ENCODE measurements at places on chromosomes 2 and 18.

DNA sequence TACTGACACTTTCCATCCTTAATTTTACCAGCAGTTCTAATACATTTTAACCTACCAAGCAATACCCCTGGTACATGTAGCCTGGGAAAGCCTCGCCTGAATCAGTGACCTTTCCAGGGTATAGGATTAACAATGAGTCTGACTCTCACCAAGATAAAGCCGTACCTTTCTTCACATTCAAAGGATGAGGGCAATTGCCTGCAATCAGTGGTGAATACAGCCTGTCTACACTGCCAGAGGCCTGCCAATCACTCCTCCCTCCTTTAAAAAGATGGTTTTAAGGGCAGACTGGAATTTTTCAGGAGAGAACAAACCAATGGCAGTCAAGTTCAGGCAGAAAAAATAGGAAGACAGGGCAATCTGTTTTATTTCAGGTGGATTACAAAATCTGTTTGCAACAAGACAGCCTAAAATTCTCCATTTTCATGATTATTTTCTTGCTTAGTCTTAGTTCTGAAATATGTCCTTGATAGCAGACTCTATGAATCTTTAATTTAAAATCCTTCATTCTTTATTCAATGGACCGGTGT lies 4.8 kb downstream of the EPHA4 start:
- H3K36me3 ChIP-seq = peaks cover 4% of the 10 kb centered on the region
- no peaks in the 10 kb centered on the region for H3K27me3 ChIP-seq
- no peak overlapping the region for H3K27ac ChIP-seq

DNA sequence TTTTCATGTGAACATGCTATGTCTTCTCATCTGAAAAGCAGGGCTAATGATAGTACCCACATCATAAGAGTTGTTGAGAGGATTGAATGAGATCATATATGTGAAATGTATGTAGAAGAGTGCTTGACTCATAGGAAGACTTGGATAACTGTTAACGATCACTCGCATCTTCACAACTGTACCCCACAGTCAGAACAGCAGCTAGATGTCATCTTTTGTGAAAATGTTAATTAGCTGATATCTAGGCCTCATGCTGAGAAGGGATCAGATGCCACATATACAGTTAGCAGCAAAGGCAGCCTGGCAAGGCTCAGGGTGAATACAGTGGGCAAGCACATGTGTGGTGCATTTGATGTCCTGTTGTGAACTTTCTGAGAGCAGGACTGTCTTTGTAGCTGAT lies 24.2 kb downstream of the MAP3K20 start:
- no peaks in the 10 kb centered on the region for H3K36me3 ChIP-seq
- no peaks in the 10 kb centered on the region for H3K27me3 ChIP-seq
- no peak overlapping the region for H3K4me3 ChIP-seq
- H3K4me1 ChIP-seq = peaks cover 6% of the 10 kb centered on the region
- no peak for DNase-seq

DNA sequence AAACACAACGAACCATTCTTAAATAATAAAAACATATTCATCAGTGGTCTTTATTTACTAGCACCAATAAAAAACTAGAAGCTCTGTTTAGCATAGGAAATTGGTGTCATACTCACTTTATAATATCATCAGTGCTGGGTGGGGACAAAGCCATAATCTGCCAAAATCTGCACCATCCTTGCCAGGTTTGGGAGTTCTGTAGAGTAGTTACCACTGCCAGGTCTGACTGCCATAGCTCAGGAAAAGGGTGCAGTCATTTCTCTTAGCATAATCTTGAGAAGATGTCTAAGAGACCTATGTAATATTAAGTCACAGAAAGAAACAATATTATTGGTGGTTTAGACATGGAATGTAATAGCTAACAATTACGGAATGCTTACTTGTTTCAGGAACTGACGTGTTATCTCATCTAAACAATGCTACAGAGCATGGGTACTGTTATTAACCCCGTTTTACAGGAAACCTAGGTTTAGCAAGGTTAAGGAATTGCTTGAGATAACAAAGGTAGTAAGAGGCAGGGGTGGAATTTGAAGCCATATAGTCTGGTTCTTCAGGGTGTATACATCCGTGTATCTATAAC lies 1.6 kb upstream of the MARCHF7 start:
- H3K27me3 ChIP-seq = no peaks in the 10 kb centered on the region
- H3K4me3 ChIP-seq = no peak overlapping the region
- no peak for DNase-seq
- peaks cover 6% of the 10 kb centered on the region for H3K36me3 ChIP-seq
- H3K27ac ChIP-seq = no peak overlapping the region
- peaks cover 13% of the 10 kb centered on the region for H3K4me1 ChIP-seq

DNA sequence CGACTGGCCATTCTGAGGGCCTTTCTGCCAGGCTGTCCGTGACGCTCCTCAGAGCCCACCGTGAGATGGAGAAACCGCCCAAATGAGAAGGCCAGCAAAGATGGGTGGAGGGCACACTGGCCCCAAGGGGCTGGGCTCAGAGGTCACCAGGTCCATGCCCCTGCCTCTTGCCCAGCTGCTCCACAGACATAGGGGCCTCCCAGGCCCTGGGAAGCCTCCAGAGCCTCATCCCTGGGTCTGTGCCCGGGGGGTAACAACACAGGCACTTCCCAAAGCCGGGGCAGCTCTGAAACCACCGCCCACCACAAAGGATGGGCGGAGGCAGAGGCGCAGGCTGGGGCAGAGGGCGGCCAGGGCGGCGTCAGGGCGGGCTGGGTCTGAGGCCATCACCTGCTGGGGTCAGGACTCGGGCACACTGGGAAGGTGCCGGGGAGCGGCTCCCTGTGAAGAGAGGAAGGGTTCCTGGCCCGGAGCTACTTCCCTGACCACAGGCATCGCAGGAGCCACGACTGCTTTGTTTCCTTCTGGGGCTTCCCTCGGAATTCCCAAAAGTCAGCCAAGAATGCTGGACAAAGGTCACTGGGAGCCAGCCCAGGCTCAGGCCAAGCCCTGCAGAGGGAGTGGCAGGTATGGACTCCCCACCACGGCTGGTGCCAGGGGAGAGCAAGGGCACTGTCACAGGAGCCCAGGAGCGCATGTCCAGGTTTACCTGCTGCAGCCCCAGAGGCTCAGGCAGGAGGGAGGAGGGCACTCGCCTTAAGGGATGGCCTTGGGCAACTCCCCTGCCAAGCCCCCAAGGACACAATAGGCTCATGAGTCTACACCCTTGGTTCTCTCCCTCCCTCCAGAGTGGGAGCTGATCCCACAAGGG lies 9.4 kb downstream of the CYP26B1 start:
- no peaks in the 10 kb centered on the region for H3K27me3 ChIP-seq
- H3K4me1 ChIP-seq = no peaks in the 10 kb centered on the region
- no peaks in the 10 kb centered on the region for H3K36me3 ChIP-seq
- DNase-seq = no peak
- H3K4me3 ChIP-seq = no peak overlapping the region

DNA sequence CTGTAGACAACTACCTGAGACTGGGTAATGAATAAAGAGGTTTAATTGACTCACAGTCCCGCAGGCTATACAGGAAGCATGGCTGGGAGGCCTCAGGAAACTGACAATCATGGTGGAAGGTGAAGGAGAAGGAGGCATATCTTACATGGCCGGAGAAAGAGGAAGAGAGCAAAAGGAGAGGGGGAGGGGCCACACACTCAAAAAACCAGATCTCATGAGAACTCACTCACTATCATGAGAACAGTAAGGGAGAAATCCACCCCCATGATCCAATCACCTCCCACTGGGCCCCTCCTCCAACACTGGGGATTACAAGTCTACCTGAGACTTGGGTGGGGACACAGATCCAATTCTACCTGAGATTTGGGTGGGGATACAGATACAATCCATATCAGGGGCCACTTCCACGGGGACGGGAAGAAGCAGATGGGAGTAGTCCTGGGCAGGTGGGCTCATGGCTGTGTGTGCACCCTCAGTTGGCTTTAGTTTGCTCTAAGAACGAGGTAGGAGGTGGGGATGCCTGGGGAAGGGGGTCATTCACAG lies 9.9 kb downstream of the MAB21L4 start:
- no peaks in the 10 kb centered on the region for H3K4me1 ChIP-seq
- no peak overlapping the region for H3K4me3 ChIP-seq
- no peaks in the 10 kb centered on the region for H3K27me3 ChIP-seq
- no peak overlapping the region for H3K27ac ChIP-seq
- no peaks in the 10 kb centered on the region for H3K36me3 ChIP-seq

All from effector memory CD4-positive, alpha-beta T cell (primary cell).